RCC 7860 (cell line): ENCODE measurements at places on chromosomes 13 and 19.

- no peak for DNase-seq
These were observed 43.7 kb downstream of the FRY start for GRCh38 chr13:32075170-32075851.

DNA sequence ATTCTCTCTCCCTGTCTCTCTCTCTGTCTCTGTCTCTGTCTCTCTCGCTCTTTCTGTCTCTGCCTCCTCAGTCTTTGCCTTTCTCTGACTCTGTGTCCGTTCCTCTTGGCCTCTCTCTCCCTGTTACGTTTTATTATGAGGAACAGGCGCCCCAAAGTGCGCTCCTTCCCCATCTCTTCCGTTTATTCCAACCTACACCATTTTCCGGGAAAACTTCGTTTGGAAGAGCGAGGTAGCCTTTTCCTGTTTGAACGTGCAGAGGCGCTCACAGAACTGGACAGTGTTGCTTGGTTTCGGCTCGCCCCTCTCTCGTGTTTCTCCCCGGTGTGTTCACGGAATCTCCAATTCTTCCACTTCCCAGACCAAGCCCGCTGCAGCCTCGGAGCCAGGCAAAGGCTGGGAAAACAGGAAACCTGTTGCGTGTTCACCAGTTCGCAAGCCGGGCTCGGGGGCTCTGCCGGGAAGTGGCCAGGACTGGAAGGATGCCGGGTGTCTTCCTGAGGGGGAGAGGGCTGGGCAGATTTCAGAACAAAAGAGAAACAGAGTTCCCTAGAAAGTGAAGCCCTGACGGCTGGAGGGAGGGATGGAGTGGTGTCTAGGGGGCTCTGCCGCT lies 605 bp downstream of the TMEM255B start:
- DNase-seq: no peak

DNA sequence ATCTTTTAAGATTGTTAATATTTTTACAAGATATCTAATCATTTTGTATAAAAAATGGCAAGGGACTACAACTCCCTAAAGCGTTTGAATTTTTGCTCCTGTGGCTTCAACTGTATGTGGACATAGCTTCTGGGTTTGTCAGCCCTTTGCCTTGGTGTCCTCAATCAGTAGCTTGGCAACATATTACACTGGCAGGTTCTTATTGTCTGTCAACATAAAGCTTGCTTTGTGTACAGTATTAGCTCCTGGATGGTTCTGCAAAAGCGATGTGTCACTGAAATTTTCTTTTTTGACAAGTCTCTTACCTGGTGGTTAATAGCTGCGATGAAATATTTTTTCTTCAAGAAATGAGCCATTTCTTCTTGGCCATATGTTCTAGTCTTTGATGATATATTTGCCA lies 190.0 kb downstream of the HS6ST3 start:
- DNase-seq: no peak

GRCh38 chr19:50843701-50844221 lies 10.4 kb upstream of the KLK15 start:
- DNase-seq: no peak

GRCh38 chr13:23980160-23980551 lies 82.9 kb upstream of the C1QTNF9B start:
- DNase-seq: peak; percentile 61

DNA sequence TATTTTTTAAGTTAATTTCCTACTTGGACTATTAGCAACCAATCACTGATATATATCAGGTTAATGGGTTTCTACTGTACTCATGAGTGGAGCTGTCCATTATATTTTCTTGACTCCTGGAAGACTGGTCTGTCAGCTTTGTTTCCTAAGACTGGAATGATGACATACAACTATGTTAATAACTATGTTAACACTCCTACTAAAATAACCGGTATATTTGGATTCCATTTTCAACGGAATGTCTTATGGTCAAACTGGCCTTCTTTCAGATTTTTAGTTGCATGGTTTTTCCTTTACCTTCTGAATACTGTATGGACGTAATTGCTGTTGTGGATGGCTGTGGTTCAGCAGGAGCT lies 45.8 kb upstream of the GPI start:
- no peak for DNase-seq

DNA sequence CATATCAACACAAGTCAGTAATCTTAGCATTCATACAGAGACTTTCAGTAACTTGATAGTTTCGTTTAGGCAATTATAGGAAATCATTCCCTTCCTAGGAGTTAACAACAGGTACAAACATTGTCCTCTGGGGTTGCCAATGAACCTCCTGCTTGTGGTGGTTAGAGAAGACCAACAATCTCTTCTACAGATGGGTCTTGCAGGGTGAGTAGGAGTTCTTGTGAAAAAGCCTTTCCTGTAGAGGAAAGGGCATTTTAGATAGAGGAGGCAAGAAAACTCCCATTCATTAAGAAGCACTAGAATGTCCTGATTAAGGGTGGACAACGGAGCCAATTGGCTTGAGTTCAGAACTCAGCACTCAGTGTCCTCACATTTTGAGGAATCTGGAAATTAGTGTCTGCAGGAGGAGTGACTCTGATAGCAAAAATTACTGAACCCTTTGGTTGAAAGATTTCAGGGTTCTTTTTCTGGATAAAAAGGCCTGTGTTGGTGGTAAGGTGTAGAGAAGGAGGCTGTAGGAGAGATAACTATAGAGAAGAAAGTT lies 4.2 kb downstream of the WDFY2 start:
- no peak for DNase-seq

DNA sequence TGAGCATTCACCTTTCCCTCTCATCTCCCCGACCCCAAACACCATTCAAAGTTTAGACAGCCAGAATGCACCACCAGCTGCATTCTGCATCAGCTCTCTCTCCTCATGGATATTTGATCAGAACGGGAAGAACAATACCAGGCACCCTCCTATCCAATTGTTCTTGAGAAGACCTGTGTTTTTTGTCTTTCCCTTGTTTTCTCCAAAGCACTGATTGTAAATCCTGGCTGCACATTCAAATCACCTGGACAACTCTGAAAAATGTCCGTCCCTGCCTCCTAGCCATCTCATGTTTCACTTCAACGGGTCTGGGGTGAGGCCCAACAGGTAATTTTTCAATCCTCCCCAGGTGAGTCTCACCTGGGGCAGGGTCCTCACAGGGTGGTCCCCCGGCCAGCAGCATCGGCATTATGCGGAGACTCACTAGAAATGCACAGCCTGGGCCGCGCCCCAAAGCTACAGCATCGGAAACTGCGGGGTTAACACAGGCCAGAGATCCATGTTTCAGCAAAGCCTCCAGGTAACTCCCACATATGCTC lies 5.5 kb downstream of the IRS2 start:
- no peak for DNase-seq

- no peak for DNase-seq
These were observed 87.6 kb upstream of the MLNR start for GRCh38 chr13:49132479-49133002.

GRCh38 chr13:99980201-99980823 lies 1.3 kb upstream of the ZIC2 start:
- peak; percentile 65 for DNase-seq

DNA sequence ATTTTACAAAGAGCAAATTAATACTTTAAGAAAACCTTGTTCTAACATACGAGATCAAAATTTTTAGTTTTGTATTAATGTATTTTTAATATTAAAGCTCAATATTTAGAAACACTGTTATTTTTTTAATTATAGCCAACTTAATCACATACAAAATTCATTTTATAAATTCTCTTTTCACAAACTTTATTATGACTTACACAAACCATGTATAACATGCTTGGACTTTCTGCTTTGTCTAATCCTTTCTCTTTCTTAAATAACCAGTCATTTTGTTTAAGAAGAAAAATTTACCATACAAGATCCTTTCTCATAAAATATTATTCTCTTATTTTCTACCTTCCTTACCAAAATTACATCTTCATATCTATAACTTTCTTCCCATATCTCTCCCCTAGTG lies 62.2 kb downstream of the CYSLTR2 start:
- no peak for DNase-seq

DNA sequence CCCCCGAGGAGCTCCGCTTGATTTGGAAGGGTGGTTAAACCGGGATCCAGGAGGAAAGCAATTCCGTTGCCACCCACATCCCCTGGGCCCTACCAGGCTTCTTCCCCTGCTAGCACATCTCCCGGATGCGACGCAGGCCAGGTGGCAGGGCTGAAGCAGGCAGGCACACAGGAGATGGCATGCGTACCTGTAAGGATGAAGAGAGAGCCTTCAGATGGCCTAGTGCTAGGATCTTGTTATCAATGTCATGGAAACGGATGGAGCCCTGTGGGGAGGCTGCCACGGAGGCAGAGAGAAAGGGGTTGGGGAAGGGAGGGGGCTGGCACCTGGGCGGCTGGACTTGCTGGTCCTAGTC lies 8.5 kb upstream of the SOX1 start:
- no peak for DNase-seq

DNA sequence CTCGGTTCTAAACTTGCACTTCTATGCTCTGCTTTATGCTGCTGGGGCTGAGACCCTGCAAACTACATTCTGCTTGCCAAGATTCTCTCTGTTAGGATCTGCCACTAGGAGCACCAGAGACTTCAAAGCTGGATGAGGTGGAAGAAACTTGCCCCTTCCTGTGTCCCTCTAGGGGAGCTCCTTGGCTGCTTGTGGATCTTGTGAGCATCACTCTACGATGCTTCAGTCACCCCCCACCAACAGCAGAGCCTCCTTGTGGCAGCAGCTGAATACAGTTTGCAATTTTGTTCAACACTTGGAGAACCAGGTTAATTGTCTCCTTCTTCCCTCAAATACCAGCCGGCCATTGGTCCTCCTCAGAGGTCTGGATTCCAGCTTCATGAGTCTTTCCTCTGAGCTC lies 310.6 kb downstream of the FGF14 start:
- DNase-seq: no peak

DNA sequence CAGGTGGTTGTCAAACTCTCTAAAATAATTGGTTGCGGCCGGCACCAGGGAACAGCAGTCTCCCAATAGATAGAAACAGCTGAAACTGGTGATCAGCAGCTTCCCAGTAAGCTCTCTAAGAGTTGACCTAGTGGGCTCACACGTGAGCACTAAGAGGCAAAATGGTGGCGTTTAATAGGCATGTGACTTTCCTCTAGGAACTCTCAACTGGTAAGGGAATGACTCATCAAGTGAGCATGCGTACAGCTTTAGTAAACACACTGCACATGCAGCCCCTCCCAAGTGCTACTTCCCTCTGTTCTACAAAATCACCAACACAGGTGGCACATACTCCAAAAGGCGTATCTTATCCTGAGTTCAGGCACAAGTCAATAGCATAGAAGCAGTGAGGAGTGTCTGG lies 41.7 kb downstream of the TNFSF11 start:
- no peak for DNase-seq

DNA sequence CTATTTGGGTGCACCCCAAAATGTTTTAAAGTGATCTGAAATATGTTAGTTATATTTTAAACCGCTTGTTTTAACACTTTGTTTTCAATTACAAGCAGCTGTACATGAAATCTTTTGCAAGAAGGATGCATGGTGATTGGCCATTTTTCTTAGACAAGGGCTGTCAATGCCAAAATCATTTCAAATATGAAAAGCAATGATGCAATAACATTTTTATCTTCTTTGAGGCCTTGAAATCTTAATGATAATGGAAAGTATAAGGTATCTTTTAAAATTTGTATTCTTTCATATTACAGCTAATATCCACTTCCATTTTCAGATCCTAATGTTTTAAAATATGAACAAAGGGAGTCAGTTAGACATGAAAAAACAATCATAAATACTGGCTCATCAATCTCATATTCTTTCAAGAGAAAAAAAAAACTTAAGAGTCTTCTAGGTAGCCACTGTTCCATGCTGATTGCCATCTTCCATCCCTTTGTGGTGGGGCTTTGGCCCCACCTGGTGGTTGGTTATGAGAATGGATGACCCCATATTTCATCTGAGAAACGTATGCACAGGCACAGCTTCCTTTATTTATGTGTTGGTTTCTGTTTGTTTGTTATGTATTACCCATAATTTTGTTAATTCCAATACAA lies 330.3 kb upstream of the MIR17HG start:
- peak; percentile 42 for DNase-seq

GRCh38 chr13:27772651-27773425 lies 19.4 kb upstream of the GSX1 start:
- DNase-seq: no peak

GRCh38 chr13:78589206-78589605 lies 14.1 kb downstream of the POU4F1 start:
- DNase-seq: no peak

DNA sequence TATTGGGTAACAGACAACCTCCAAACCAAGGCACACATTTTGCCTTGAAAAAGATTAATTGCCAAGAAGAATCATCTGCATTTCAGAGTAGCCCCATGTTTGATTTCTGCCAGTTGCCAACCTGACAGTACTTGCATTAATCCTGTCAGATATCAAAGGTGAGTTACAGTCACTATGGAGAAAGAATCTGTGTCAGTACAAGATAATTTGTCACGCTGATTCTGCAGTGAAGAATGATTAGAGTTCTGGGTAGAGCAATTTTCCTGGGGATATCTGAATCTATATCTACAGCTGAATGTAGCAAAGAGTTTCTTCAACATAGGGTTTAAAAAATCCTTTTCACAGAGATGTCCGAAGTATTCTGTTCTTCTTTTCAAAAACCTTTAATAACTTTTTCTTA lies 150.7 kb downstream of the AKAP11 start:
- DNase-seq: no peak

DNA sequence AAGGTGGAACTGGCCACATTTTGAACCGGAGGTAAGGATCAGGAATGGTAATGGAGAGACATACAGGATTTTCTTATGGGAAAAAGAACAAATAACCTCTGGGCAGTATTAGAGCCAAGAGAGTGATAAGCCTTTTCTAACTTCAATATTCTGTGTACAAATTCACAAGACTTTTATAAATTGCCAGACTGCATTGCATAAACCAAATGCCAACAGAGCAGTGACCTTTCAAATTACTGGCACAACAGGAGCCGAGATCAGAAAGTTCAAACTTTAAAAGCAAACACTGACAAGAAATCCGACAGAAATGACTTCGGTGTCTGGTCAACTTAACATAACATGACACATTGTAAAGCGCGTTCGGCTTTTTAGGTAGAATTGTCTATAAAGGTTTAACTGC lies 737.1 kb downstream of the GPC5 start:
- DNase-seq: no peak

GRCh38 chr13:33764716-33765115 lies 53.2 kb upstream of the RFC3 start:
- no peak for DNase-seq

- no peak for DNase-seq
These were observed 17.6 kb downstream of the EMP3 start for GRCh38 chr19:48342841-48343540.

- DNase-seq: no peak
These were observed 7.8 kb downstream of the DHX34 start for GRCh38 chr19:47356900-47357299.

DNA sequence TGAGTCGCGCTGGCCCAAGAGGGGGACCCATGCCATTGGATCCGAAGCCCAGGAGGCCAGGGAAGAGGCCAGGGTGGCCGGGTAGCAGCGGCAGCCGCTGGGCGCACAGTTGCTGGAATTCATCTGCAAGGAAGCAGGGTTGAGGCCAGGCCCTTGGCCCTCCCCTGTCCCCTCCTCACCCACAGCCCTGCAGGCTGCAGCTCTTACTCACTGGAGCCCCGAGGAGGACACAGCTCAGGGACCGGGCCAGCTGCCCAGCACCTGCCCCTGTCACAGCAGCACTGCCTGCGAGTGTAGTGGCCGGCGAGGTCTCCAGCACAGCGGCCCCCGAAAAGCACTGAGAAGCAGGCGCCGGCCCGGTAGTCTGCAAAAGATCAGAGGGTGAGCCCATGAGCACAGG lies 11.2 kb downstream of the FBN3 start:
- DNase-seq: no peak
